ENCODE measurements at places on chromosomes 11 and 22.

- DNase-seq, result no peak
Observed at GRCh38 chr11:2179516-2179915, 7.9 kb upstream of the TH start.

DNA sequence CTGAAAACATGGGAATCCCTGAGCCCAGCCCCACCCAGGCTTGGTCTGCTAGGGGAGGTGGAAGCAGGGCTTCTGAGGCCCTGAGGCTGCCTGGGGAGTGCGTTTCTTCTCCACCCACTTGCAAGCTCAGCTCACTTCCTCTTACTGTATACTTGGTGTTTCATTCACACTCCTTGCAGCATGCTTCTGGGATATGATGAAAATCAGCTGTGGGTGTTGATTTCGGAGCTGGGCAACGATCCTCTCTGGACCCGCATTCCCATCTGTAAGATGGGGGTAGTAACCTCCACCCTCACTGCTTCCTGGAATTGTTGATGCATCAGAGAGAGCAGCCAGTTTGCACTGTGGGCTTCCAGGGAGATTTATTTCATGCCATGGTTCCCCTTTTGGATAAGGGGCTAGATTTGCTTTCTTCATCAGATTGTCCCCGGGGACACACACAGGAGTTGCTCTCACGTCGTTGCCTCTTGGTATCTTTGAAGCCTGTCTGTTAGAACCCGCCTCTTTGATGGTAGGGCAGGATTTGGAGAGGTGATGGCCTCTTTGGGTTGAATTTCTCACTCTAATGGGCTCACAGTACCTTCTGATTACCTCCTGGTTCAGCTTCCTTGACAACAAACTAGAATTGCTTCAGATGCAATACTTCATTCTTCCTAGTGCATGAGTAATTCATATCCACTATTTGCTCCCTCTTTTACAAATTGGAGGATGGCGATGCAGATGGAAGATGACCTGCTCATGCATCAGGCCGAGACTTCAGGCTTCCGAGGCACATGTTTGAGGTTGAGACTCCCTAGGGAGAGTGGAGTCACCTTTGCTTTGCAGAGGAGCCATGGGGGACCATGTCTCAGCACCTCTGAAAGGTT, 40.4 kb downstream of the BCR start:
- DNase-seq, result no peak

- no peak for DNase-seq
Observed at GRCh38 chr11:66331542-66332370, 4.5 kb downstream of the RIN1 start.

GRCh38 chr22:37230673-37231405, 13.2 kb downstream of the RAC2 start:
- DNase-seq, result peak; percentile 93

DNA sequence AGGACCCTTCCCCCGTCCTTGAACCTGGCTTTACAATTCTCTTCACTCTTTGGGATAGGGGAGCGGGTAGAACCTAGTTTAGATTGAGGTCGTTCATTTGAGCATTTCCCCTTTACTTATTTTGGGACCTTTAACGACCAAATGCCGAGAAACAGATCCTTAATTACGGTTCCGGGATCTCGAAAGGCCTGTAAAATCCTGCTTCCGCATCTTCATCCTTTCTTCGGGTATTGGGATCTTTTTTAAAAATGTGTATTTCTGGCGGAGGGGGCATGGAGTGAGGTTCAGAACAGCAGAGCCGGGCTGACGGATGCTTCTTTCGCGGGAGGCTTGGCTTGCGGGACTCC, 395 bp upstream of the HIPK3 start:
- DNase-seq, result no peak

- DNase-seq, result peak; percentile 64
Observed at GRCh38 chr11:35163702-35164496, 24.9 kb downstream of the CD44 start.

GRCh38 chr22:38755155-38755910, 465 bp downstream of the SUN2 start:
- peak; percentile 61 for DNase-seq

GRCh38 chr11:119615003-119615881, 113.8 kb downstream of the NECTIN1 start:
- DNase-seq, result no peak

GRCh38 chr11:1571760-1572196, 293 bp downstream of the DUSP8 start:
- no peak for DNase-seq

DNA sequence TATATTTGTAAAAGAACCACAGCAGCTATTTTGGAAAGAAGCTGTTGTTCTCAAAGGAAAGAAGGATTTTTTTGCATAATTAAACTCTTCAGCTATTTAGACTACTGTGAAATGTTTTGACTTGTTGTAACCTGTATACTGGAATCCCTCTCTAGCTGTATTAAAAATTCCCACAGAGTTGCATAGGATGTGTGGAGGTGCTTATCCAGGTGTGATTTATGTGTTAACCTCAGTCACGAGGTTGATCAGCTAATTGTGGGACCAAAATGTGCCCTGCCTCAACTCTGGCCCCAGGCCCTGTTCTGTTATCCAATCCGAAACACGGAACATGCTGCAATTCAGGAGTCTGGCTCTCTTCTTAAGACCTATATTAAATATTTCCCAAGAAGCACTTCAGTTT, 70.1 kb downstream of the LIF start:
- no peak for DNase-seq

- DNase-seq, result no peak
Observed at GRCh38 chr11:33557201-33557600, 143.4 kb downstream of the C11orf91 start.

GRCh38 chr11:47107744-47108143, 68.9 kb downstream of the ARFGAP2 start:
- no peak for DNase-seq

DNA sequence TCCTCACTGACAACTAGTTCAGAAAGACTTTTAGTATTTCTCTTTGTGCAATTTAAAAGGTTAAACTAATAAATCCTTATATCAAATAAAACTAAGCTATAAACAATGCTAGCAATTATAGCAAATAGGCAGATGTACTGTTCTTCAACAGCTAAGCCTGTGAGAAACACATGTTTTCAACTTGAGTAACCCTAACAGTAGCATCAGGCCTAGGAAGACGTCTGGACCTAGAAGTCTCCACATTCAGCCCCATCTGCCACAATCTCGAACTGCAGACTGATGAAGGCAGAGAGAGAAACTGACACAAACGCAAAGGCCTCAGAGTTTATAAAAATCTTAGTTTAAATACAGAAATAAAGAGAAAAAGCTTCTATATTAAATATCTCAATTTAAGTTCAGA, 2.5 kb downstream of the ST13 start:
- DNase-seq, result no peak

- DNase-seq, result no peak
Observed at GRCh38 chr22:48395201-48395600, 1432.5 kb downstream of the BRD1 start.

GRCh38 chr11:69158301-69159149, 2.8 kb downstream of the SMIM38 start:
- no peak for DNase-seq

DNA sequence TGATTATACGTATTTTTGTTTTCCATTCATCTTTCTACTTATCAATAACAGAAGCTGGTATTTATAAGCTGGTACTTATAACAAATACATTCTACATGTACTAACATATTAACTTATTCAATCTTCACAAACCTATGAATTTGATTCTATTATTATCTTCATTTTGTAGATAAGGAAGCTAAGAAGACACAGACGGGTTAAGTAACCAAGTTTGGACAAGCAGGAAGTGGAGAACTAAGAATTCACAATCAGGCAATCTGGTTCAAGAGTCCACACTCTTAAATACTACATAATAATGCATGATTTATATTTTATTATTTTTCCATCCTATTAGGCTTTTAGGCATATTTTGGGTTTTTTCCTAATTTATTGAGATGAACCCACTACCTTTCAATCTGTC, 25.0 kb downstream of the FCHSD2 start:
- DNase-seq, result no peak

- DNase-seq, result peak; percentile 22
Observed at GRCh38 chr11:30914143-30914762, 328.1 kb upstream of the MPPED2 start.
